ENCODE measurements at places on chromosomes 7 and 10.

- DNase-seq = no peak
Measured at GRCh38 chr10:63129888-63130287, 3.2 kb upstream of the NRBF2 start.

GRCh38 chr7:22219739-22220493 lies 137.0 kb downstream of the RAPGEF5 start:
- DNase-seq = no peak

DNA sequence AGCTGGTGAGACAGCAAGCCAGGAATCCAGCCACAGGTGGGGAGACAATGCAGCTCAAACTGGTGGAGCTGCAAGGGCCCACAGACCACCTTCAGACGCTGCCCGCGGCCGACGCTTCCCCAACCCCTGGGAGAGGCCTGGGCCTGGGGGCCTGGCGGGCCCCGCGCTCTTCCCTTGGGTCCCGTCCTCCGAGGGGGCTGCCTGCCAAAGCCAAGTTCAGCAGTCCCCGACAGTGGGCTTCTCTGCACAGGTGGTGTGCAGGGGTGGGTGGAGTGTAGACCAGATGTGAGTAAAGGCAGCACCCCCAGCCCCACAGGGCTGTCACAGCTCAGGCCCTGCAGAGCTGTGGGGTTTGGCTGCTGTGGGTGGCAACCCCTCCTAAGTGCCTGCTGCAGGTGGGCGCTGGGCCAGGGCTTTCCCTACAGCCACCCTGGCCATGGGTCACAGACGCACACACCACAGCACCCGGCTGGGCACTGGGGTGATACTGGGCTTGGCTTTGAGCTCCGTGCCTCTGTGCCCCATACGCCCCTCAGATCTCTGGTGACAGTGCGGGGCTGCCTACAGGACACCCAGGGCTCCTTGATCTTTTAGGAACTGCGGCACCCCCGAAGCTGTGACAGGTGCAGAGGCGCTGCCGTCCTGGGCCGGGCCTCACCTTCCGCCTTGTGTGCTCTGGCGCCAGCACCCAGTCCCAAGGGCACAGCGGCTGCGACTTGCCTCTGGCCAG lies 20.5 kb downstream of the BNIP3 start:
- DNase-seq = no peak

GRCh38 chr10:104117839-104118323 lies 4.1 kb upstream of the SFR1 start:
- no peak for DNase-seq

GRCh38 chr7:154857728-154858681 lies 144.9 kb downstream of the PAXIP1 start:
- DNase-seq = no peak

DNA sequence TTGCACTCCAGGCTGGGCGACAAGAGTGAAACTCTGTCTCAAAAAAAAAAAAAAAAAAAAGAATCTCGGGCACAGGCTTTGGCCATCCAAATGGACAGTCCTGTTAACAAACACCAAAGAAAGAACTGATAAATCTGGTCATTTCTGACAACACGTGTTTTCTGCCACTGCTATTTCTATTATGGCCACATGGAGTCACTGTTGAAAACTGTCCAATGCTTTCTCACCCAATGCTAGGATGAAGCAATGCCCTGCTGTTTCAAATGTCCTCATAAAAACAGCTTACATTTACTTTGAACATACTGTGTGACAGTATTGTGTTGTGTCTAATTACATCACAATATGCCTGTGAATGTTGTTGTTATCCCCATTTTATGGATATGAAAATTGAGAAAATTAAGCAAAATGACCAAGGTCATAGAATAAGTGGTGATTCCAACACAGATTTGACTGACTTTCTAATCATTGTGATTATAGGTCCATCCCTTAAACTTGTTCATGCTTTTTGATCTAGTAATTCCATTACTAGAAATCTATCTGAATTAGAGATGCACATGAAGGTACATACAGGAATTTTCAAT lies 19.9 kb upstream of the MAP3K8 start:
- no peak for DNase-seq

- no peak for DNase-seq
Measured at GRCh38 chr10:6114299-6114698, 25.5 kb downstream of the RBM17 start.

GRCh38 chr10:24115403-24115802 lies 93.5 kb upstream of the KIAA1217 start:
- no peak for DNase-seq

DNA sequence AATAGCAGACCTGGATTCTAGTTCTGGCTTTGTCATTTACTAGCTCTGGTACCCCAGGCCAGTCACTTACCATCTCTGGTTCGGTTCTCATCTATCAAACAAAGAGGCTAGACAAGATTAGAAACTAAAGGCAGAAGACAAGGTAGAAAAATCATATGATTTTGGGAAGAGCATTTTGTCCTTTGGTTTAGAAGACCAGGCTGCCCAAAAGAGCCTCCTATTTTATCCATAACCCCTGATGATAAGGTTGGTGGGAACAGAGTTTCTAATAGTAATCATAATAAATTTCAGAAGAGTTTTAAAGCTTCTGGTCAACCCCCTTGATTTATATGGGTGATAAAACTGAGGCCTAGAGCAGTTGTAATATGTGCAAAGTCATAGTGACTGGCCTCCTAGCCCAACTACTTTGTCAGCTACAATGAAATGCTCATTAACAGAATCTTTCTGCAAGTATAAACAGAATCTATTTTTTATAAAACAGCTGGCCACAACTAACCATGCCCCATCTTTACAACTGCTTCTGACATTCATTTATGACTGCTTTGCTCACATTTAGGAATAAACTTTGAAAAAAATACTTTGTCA lies 23.4 kb downstream of the COX15 start:
- DNase-seq = no peak

DNA sequence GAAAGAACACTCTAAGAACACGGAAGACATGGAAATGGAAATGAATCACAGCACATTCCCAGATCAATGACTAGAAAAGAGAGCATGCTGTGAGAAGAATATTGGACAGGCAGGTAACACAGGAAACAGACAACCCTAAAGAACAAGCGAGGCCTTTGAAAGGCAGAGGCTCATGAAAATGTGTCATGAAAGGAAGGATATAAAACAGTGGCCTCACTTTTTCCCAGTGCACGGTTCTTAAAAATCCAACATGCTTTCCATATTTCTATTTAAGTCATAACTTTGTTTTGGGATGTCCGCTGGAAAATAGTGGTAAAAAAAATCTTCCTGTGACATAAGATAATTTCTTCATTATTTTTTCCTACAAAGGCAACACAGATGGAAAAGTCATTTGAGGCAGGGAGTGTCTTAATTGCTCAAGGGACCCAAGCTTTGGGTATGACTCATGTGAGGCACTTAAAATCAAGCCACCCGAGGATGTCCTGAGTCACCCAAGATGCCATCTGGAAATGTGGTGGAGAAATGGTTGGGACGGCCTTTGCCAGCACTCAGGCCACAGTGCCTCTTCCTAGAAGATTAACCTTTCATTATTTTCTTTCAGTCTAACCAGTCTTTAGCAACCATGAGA lies 17.0 kb downstream of the ITIH5 start:
- no peak for DNase-seq

DNA sequence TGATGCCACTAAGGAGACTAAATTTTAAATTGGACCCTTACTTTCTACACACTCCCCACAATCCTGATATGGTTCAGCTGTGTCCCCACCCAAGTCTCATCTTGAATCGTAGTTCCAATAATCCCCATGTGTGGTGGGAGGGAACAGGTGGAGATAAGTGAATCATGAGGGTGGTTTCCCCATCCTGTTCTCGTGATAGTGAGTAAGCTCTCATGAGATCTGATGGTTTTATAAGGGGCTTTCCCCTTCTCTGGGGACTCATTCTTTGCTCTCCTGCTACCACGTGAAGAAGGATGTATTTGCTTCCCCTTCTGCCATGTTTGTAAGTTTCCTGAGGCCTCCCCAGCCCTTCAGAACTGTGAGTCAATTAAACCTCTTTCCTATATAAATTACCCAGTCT lies 18.4 kb upstream of the BET1 start:
- DNase-seq = no peak

GRCh38 chr10:129929343-129930292 lies 34.5 kb downstream of the EBF3 start:
- no peak for DNase-seq

DNA sequence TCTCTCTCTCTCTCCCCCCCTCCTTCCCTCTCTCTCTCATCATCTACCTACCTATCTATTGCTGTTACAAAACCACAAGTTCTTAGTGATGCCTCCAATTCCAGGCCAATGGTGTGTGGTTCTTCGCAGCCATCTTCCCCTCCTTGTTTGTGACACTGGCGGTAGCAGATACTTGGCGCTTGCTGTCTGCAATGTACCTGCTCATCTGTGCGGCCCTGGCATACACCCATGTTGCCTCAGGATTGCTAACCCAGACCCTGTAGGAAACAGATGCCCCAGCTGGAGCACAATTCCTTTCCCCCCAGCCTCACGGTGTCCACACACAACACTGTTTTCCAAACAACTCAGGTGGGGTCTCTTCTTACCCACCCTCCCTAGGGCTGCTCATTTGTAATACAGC lies 13.6 kb upstream of the DPYSL4 start:
- DNase-seq = no peak

DNA sequence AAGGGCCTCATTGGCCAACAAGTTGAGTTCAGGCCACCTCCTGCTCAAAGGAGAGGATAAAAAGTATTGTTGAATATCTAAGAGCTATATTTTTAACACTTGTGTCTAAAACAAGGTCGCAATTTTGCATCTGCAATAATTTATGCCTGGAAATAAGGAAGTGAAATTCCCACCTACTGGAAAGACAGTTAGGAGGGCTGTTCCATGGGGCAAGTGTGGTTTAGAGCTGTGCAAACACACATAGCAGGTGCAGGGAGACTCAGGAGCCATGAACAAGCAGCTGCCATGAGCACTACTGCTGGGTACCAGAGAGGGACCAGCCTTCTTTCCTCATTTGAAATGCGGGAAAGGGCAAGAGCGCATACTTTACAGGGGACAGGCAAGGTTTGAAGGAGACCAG lies 35.5 kb upstream of the IKZF1 start:
- DNase-seq = no peak

GRCh38 chr10:46096909-46097575 lies 51.0 kb upstream of the MSMB start:
- no peak for DNase-seq

DNA sequence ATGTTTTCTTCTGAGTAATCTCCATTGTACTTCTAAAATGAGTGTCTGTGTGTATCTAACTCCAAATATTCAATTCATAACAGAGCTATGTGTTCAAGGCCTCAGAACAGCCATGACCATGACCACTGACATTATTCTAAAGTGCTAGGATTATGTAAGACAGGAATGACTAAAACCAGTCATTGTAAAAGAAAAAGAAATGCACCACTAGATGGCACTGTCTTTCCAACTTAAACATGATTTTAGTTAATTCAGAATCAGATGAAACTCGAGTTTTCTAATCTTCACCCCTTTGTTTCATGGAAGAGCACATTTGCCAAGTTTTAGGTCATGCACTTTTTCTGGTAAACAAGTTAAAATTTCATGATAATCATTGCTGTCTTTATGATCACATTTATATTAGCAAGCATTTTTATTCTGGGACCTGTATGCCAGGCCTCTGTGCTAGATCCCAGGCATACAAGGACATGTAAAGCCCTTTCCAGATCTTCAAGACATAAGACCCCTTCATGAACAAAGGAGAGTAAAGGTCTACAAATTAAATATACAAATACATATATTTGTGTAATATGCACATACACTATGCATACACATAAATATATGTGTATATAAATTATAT lies 26.1 kb upstream of the RSU1 start:
- DNase-seq = no peak

GRCh38 chr10:122798704-122799231 lies 46.9 kb downstream of the CUZD1 start:
- no peak for DNase-seq

- DNase-seq = no peak
Measured at GRCh38 chr7:70098905-70099672, 500.8 kb downstream of the AUTS2 start.

- no peak for DNase-seq
Measured at GRCh38 chr7:114334989-114335388, 79.6 kb upstream of the FOXP2 start.

DNA sequence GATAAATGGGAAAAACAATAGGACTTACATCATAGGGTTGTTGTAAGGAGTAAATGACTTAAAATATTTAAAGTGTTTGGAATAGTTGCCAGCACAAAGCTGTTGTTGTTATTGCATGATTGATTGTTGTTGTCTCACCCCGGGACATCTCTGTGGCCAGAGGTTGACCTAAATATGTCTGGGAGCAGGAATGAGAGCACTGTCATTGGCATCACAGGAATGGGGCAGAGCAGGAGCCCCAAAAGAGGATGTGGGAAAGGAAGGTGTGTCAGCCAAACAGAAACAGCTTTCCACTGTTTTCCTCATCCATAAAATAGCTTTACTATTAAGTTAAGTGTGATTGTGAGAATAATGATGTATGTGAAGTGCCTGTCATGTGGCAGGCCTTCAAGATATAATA lies 121.6 kb downstream of the TMEM168 start:
- DNase-seq = no peak

GRCh38 chr10:124977648-124978375 lies 35.9 kb downstream of the ZRANB1 start:
- no peak for DNase-seq

DNA sequence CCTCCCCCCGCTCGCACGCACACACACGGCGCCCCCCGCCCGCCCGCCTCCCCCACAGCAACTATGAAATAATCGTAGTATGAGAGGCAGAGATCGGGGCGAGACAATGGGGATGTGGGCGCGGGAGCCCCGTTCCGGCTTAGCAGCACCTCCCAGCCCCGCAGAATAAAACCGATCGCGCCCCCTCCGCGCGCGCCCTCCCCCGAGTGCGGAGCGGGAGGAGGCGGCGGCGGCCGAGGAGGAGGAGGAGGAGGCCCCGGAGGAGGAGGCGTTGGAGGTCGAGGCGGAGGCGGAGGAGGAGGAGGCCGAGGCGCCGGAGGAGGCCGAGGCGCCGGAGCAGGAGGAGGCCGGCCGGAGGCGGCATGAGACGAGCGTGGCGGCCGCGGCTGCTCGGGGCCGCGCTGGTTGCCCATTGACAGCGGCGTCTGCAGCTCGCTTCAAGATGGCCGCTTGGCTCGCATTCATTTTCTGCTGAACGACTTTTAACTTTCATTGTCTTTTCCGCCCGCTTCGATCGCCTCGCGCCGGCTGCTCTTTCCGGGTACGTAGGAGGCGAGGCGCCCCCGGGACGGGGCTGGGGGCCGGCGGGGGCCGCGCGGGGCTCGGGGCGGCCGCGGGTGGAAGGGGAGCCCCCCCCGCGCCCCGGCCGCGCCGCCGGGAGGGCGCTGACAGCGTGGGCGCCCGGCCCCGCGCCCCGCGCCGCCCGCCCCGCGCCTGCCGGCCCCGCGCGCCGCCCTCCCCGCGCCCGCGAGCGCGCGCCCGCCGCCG lies 441 bp downstream of the BMI1 start:
- DNase-seq = peak; percentile 80

- DNase-seq = no peak
Measured at GRCh38 chr7:156703773-156704482, 63.4 kb downstream of the RNF32 start.
